Heart left ventricle (tissue), 16 donors: ENCODE measurements at places on chromosomes 5 and 9.

DNA sequence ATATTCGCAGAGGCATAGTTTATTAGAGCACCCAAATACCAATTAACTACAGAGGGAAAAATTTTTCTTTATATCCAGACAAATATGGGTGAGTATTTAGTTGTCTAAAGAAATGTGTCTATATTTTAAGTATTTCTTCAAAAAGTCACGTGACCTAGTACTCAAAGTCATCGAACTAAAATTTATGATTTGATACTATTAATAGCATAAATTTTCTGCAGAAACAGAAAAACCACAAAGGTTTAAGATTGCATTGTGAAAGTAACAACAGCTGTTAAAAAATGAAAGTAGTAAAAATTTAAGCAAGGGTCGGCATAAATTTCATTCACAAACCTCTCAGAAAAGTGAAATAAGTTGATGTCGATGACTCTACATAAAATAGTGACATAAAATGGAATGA is 323.9 kb upstream of the RORB start:
- no peak for DNase-seq

DNA sequence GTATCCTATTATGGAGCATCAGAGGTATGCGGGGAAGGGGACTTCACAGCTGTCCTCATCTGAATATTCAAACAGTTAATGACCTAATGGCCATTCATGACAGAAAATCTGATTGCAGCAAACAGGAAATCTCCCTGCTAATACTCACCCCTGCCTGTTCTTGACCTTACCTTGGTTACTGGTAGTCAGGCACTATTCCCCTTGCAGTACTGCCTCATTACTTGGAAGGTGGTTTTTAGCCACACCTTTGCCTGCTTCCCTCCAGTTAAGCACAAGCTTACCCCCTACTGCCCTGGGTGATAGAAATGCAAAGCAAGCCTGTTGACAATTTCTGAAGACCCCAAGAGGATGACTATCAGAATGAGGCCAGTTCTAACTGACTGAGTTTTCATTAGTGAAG is 332.4 kb downstream of the NTRK2 start:
- no peak for DNase-seq

DNA sequence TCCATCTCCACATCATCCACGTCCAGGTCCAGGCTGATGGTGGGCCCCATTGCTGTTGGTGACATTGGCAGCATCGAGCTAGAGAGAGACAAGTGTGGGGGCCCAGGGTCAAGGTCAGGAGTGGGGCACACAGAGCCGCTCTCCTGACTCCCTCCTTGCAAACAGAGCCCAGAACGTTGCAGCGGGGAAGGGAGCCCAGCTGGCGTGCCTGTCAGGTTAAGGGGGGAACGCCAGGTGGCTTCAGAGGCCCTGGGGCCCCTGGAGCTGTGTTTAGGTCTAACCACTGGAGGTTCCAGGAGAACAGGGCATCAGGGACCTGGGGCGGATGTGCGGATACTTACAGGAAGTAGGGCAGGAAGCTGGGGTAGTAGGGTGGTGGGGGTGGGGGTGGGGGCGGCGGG is 7.5 kb downstream of the RNF44 start:
- DNase-seq = no peak

DNA sequence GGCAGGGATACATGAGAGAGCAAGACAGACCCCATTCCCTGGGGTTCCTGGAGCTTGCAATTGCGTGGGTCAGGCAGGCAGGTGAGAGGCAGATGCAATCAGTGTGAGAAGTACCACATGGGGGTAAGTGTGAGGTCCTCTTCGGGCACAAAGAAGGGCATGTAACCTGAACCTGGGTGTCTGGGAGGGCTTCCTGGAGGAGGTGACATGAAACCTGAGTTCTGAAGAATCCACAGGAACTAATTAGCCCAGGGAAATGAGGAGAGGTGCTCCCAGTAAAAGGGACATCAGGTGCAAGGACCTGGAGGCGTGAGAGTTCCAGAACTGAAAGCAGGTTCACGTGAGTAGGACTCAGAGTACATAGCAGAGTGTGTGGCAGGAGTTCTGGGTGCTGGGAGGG is 2.5 kb downstream of the AMBP start:
- no peak for DNase-seq

- DNase-seq = no peak
These were observed 911 bp upstream of the PIK3R1 start for GRCh38 chr5:68214482-68215207.

DNA sequence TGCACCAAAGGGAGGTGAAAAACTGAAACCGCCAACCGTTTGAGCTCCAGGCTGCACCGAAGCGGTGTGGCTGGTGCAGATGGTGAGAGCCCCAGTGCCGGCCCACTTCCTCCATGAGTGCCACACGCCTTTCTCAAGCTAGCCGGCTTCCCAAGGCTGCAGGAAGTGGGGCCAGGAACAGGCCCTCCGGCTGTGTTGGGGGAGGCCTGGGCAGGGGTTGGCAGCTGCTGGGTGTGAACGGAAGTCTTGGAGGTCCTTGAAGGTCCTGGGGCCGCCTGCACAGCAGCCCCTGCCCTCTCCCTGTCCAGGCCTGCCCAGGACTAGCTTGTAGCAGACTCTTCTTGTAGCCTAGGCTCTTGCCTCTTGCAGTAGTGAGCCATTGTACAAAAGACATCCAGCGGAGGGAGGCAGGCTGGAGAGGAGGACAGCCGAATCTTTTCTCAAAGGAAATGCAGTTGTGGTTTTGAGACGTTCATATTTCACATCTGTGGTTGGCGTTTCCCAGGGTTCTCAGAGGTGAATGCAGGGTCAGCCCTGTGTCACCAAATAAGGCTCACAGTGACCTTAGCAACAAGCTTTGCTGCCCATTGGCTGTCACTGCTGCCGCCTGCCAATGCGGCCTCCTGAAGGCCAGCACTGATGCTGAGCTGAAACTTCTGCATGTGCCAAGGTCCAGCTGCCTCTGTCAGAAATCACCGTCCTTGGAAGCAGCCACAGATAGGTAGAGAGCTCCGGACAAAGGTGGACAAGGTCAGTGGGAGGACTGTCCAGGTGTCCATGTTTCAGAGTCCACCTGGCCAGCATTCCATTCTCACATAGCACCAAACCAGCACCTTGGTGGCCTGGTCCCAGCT is 23.9 kb downstream of the IRF1 start:
- DNase-seq = peak; percentile 51

DNA sequence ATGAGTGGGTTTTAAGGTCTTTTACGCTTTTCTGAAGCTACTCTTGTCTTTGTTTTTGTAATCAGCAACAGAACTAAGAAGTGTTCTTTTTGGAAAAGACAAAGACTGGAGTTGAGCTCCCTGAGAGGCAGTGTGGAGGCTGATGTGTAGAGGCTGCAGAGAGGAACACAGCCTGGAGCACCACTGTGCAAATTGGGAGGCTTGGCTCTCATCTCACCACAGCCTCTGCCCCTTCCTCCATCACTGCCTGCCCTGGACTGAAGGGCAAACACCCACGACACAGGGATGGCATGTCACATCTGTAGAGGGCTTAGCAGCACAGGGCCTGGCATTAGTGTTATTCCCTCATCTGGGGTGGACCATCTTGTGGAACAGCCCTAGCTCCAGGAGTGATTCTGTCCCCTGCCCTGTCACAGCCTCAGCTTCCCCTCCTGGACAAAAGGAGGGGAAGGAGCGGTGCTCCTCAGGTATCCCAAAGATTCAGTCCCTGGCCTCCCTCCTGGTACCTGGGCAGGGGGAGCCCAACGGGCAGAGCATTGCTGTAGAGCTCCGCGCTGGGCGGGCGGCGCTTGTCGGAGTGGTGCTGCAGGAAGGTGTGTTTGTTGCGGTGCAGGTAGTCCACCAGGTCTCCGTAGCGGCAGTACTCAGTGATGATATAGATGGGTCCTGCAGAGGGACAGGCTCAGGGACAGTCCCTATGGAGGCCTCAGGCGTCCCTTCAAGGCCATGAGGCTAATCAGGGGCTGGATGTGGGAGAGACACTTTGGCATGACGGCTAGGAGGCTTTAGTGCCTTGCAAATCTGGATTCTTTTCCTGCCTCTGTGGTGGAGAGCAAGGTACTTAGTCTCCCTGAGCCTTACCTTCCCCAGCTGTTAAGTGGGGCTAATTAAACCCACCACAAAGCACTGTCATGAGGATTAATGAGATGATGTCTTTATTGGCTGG is 32.8 kb downstream of the PDGFRB start:
- DNase-seq = peak; percentile 21

DNA sequence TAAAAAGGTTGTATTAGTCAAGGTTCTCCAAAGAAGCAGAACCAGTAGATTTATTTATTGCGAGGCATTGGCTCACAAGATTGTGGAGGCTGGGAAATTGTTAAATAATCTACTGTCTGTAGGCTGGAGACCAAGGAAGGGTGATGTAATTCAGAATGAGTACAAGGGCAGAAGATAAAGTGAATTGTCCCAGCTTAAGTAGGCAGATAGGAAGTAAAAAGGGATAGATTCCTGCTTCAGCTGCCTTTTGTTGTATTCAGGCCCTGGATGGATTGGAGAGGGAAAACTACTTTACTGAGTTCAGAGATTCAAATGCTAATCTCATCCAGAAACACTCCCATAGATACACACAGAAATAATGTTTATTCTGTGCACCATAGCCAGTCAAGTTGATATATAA is 301.1 kb downstream of the CYLC2 start:
- no peak for DNase-seq

- DNase-seq = no peak
These were observed 918.3 kb downstream of the NR2F1-AS1 start for GRCh38 chr5:92662741-92663140.

- no peak for DNase-seq
These were observed 2125.8 kb downstream of the MAT2B start for GRCh38 chr5:165631235-165631634.

- DNase-seq = no peak
These were observed 17.1 kb downstream of the IER5L start for GRCh38 chr9:129160712-129161533.

DNA sequence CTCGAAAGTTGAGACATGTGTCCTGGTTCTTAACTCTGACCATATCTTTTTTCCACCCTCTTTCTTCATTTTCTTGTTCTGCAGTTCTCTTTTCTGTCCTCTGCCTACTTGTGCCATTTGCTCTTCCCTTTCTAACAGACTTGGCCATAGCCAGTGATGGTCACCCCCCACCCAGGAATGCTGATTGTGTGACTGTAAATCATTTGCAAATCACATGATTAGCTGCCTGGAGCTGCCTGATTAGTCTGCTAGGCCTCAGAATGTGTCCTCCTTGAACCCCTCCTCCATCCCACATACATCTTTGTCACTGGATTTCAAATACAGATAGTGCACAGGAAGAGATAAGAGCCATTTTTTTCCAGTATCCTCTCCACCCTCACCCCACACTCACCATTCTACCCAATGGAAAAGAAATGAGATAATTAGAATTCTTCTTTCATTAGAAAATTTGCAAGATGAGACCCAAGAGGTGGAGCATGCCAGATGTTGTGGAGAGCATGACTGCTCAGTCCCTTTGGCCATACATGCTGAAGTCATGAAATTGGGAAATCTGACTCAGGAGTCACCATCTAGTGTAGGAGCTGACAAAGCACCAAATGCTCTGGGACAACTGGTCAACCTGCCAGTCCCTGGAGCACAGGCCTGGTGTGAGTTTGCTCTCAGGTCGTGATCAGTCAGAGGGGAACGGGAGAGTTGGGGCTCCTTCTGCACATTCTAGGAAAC is 538.2 kb downstream of the CCDC171 start:
- no peak for DNase-seq

DNA sequence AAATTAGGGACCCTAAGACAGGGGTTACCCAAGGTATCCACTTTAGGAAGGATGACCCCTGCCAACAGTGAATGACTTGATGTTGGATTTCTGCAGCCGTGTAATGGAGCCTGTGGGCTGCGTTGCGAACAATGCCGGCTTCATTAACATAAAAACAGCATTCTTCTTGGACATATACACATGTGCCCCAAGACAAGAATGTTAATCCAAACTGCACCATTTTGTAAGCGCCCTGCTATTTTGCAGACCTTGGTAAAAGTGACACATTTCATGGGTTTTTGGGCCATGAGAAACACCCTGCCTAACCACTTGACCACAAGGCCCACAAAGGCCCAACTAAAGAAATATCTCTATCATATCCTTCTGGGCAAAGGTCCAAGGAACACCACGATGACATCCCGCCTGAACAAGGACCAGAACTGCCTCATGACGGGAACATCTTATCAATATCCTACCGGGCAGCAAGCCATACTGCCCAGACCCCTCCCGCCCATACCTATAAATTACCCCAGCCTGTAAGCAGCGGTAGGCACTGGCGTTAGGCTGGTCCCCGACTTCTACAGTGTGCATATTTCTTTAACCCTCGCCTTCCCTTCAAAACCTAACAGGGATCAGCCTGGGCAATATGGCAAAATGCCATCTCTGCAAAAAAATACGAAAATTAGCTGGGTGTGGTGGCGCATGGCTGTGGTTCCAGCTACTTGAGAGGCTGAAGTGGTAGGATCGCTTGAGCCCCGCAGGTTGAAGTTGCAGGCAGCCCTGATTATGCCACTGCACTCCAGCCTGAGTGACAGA is 9.7 kb upstream of the PDCD1LG2 start:
- peak; percentile 88 for DNase-seq

GRCh38 chr5:139903795-139904565 is 108.4 kb downstream of the PSD2 start:
- no peak for DNase-seq

DNA sequence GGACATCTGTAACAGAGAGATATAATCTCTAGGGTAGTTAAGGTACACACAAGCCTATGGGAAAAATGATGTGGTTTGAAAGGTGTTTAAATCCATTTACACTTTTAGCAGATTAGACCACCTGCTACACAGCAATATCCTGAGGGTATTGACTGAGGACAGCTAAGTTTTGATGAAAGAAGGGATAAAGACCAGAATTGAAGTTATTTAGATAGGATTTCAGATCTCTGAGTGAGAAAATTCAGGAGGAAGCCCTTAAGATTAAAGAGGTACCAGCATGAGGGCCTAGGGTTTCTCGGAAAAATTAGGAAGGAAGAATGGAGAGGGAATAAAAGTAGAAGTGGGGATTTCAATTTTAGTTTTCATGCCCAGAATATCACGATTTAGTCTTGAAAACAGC is 267.3 kb downstream of the COX7C start:
- DNase-seq = no peak

- DNase-seq = no peak
These were observed 382.6 kb downstream of the ADGRV1 start for GRCh38 chr5:90941002-90941720.

GRCh38 chr5:111498346-111498745 is 14.0 kb downstream of the STARD4 start:
- DNase-seq = no peak

GRCh38 chr9:69603656-69604055 is 68.5 kb downstream of the APBA1 start:
- DNase-seq = no peak
